ENCODE measurements at places on chromosomes 2 and 18.

DNA sequence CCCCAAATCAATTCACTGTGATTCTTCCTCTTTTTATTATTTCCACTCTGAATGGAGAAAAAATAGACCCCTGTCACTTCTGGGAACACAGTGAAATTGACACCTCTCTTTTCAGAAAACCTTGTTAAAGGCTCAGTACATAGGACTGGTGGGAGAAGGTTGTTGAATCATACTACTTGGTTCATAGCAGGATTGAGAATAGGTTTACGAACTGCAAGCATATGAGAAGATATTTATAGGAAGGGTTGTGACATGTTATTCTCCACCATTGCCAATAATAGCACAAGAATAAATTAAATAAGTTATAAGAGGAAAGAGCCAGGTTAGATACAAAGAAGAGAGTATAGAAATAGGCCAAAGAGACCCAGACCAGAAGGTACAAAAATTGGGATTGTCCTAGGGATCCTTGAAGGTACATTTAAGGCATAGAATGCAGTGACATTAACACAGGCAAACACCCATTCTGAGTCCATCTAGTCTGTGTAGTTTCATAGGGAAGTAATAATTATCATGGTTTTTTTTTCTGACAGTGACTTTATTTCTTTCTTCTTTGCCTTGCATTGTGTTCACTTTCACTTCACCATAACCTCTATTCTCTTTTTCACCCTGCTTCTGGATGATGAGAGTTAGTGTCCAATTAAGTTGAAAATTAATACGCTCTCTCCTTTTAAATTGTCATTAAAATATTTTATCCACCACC, 21.8 kb upstream of the SERPINE2 start:
- no peak for DNase-seq

DNA sequence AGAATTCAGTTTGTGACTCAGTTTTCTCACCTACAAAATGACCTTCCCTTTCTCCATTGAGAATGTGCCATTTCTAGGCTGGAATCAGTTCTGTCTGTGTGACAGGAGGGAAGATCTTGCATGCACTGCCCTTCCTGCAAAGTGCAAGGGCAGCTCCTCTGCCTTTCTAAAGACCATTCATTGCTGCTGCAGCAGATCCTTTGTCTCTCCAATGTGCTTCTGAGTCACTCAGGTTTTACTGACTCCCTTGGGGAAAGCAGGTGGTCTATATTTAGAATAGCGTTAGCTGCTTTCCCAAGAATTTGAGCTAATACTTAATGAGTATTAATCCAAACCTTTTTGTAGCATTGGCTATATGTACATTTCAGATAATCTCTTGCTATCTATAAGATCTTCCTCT, 62.5 kb downstream of the DAW1 start:
- DNase-seq: no peak

- no peak for DNase-seq
These were observed 83.4 kb downstream of the AP1S3 start for GRCh38 chr2:223753940-223754339.

DNA sequence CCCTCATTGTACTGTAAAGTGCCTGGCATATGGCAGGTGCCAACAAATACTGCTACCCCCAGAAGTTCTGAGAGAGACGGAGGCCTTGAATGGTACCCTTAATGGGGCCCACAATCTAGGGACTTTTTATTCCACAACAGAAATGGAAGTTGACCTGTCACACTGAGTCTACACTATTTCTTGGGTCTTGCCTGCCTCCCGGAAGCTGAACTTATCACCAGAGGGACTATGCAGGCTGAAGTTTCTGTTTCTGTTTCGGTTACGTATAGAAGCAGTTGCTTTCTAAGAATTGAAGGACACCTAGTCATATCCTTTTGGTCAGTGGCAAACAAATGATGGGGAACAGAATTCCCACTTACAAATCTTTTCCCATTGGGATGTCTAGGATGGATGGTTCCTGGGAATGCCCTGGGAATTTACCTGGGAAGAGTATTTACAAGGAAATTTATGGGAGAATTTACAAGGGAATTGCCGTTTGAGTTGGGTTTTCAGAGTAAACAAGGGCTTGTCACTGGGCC, 74.2 kb downstream of the HS1BP3 start:
- DNase-seq: no peak

GRCh38 chr2:36650031-36650829, 46.3 kb upstream of the VIT start:
- DNase-seq: no peak

GRCh38 chr2:113248997-113249770, 29.5 kb downstream of the PAX8 start:
- DNase-seq: peak; percentile 63

DNA sequence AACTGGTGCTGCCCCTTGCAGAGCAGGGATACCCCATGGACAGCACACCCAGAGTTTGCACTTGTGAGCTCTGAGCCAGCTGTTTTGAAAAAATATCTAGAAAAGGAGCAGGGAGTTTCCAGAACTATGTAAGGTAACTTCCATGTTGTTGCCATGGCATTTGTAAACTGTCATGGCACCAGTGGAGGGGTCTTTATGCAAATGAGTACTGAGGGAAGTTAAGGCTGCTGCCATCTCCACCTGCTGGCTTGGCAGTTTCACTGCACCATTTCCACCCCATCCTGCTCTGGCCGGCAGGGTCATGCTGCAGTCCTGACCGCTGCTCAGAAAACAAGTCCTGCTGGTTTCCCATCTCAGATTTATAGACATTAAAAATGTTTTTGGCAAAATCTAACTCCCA, 52.3 kb upstream of the SNTG2 start:
- DNase-seq: peak; percentile 16

DNA sequence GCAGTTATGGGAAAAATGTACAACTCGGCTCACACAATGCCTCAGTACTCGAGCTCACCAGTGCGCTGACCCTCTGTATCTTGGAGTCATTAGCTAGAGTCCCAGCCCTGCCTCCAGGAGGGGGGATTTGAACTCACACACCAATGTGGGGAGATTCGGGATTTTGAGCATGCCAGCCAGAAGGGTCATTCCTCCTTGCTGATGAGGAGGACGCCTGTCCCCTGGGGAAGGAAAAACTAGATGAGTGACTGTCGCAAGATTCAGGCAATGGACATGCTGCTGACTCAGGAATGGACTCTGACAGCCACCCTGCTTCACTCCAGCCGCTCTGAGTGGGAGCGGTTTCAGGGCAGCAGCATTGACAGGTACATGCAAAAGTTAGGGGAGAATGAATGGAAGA, 20.6 kb downstream of the FIGN start:
- no peak for DNase-seq

- peak; percentile 16 for DNase-seq
These were observed 928.5 kb downstream of the DCC start for GRCh38 chr18:53268455-53268854.

- no peak for DNase-seq
These were observed 67.1 kb upstream of the DSG1 start for GRCh38 chr18:31250902-31251301.

- DNase-seq: no peak
These were observed 83.2 kb downstream of the CELF4 start for GRCh38 chr18:37482433-37482832.

- no peak for DNase-seq
These were observed 12.8 kb upstream of the SKOR2 start for GRCh38 chr18:47264308-47264700.

DNA sequence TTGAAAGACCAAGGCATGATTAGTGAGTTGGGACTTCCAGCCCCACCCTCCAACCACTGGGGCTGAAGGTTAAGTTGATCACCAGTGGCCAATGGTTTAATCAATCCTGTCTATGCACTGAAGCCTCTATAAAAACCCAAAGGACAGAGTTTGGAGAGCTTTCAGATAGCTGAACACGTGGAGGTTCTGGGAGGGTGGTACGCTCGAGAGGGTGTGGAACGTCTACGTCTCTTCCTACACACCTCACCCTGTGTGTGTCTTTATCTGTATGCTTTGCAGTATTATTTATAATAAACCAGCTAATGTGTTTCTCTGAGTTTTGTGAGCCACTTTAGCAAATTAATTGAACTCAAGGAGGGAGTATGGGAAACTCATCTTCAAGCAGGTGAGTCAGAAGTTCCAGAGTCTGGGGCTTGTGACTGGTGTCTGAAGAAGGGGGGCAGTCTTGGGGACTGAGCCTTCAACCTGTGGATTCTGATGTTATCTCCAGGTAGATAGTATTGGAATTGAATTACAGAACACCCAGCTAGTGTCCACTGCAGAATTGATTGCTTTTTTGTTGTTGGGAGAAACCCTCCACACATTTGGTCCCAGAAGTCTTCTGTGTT, 20.3 kb downstream of the ACTR3 start:
- no peak for DNase-seq
